ENCODE measurements at places on chromosomes 3 and 15.

- no peaks in the 10 kb centered on the region for H3K36me3 ChIP-seq
- no peaks in the 10 kb centered on the region for H3K4me1 ChIP-seq
- H3K27me3 ChIP-seq: no peaks in the 10 kb centered on the region
- DNase-seq: no peak
These were observed 7.5 kb downstream of the TMEM40 start for GRCh38 chr3:12751571-12751970.

GRCh38 chr3:53749448-53749847 lies 96.8 kb downstream of the CHDH start:
- no peak for DNase-seq
- peaks cover 16% of the 10 kb centered on the region for H3K4me1 ChIP-seq
- H3K27me3 ChIP-seq: no peaks in the 10 kb centered on the region
- no peak overlapping the region for H3K27ac ChIP-seq

GRCh38 chr3:12948371-12948770 lies 107.0 kb upstream of the RPL32 start:
- no peak overlapping the region for H3K4me3 ChIP-seq
- no peaks in the 10 kb centered on the region for H3K4me1 ChIP-seq
- H3K36me3 ChIP-seq: no peaks in the 10 kb centered on the region
- no peak for DNase-seq
- no peaks in the 10 kb centered on the region for H3K27me3 ChIP-seq

DNA sequence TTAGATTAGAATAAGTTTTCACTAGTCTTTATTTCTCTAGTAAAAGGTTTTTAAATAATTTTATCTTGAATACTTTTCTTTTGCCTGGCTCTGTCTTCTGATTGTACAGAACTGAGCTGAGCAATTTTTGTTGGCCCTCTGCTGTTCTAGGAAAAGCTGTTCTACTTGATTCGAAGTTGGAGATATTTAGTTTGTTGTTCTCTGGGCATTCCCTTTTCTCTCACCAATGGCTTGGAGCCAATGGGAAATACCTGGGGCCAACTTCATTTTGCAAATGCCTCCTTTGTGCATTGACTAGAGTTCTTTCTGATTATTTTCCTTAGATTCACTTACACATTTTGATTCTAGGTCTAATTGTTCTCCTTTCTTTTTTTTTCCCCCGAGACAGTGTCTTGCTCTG lies 16.5 kb downstream of the ABHD5 start:
- H3K36me3 ChIP-seq: peaks cover 8% of the 10 kb centered on the region
- H3K27ac ChIP-seq: no peak overlapping the region
- no peak for DNase-seq
- no peak overlapping the region for H3K4me3 ChIP-seq
- no peaks in the 10 kb centered on the region for H3K4me1 ChIP-seq
- no peaks in the 10 kb centered on the region for H3K27me3 ChIP-seq

DNA sequence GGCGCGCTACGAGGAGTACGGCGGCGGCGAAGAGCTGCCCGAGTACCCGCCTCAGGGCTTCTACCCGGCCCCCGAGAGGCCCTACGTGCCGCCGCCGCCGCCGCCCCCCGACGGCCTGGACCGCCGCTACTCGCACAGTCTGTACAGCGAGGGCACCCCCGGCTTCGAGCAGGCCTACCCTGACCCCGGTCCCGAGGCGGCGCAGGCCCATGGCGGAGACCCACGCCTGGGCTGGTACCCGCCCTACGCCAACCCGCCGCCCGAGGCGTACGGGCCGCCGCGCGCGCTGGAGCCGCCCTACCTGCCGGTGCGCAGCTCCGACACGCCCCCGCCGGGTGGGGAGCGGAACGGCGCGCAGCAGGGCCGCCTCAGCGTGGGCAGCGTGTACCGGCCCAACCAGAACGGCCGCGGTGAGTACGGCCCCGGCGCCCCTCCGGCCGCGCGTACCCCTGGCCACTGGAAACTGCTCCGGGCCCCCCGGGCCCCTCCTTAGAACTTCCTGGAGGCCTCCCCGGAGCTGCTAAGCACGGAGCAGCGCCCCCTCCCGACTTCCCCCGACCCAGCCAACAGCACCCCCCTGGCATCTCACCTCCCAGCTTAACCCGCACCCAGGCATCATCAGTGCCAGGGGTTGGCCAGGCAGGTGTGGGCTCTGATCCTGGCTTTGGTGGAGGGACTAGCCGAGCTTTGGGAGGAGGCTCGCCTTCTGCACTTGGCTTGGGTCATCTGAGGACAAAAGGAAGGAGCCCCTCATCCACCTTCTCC lies 1.4 kb downstream of the LOXL1 start:
- peak; percentile 80 for DNase-seq
- peak overlapping the region; percentile 60 for H3K4me3 ChIP-seq
- no peaks in the 10 kb centered on the region for H3K27me3 ChIP-seq
- H3K27ac ChIP-seq: no peak overlapping the region

DNA sequence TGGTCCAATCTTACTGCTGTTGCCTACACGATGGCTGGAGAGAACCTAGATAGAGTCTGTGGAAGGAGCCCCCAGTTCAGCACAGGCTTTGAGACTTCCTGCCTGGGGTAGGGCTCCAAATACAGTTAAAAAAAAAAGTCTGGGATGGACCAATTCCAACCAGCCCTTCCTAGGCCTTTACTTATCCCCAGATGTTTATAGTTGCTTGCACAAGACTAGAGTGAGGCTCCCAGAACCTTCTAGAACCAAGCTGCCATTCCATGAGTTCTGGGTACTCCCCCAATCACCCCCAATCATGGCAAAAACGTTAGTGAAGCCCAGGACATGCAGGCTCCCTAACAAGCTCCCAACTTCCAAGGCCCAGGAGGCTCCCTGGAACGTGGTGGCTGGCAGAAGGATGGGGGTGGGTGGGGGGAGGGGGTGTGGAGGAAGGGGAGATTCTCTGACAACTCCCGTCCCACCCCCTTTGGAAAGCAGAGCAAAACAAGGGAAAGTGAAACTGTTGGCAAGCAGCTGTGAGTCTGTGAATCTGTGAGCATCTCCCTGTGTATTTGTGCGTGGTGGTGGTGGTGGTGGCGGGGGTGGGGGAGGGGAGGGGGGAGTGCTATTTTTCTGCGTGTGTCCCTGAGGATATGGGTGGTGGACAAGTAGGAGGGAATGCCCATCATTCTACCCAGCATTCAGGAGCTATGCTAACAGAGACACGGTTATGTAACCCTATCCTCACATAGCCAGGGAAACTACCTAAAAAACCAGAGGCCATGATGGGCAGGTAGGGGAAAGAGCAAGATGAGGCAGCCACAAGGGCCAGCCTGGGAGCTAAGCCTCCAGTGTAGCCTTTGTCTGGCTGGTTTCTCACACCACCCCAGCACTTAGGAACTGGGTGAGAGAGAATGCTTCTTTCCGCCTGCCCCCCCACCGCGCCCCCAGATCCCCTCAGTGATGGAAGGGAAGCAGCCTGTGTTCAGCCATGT lies 2.0 kb downstream of the MST1R start:
- no peak overlapping the region for H3K27ac ChIP-seq
- H3K4me3 ChIP-seq: no peak overlapping the region
- peaks cover 2% of the 10 kb centered on the region for H3K4me1 ChIP-seq
- no peaks in the 10 kb centered on the region for H3K27me3 ChIP-seq
- no peak for DNase-seq

GRCh38 chr15:64000183-64000951 lies 45.9 kb downstream of the DAPK2 start:
- no peaks in the 10 kb centered on the region for H3K27me3 ChIP-seq

- DNase-seq: peak; percentile 50
- H3K4me3 ChIP-seq: no peak overlapping the region
- no peaks in the 10 kb centered on the region for H3K36me3 ChIP-seq
- no peaks in the 10 kb centered on the region for H3K4me1 ChIP-seq
These were observed 21.0 kb upstream of the HACD2 start for GRCh38 chr3:123605789-123606234.

GRCh38 chr3:23055733-23056376 lies 147.3 kb upstream of the UBE2E2 start:
- no peaks in the 10 kb centered on the region for H3K27me3 ChIP-seq
- no peaks in the 10 kb centered on the region for H3K4me1 ChIP-seq
- no peaks in the 10 kb centered on the region for H3K36me3 ChIP-seq
- no peak overlapping the region for H3K4me3 ChIP-seq
- no peak for DNase-seq
- no peak overlapping the region for H3K27ac ChIP-seq

DNA sequence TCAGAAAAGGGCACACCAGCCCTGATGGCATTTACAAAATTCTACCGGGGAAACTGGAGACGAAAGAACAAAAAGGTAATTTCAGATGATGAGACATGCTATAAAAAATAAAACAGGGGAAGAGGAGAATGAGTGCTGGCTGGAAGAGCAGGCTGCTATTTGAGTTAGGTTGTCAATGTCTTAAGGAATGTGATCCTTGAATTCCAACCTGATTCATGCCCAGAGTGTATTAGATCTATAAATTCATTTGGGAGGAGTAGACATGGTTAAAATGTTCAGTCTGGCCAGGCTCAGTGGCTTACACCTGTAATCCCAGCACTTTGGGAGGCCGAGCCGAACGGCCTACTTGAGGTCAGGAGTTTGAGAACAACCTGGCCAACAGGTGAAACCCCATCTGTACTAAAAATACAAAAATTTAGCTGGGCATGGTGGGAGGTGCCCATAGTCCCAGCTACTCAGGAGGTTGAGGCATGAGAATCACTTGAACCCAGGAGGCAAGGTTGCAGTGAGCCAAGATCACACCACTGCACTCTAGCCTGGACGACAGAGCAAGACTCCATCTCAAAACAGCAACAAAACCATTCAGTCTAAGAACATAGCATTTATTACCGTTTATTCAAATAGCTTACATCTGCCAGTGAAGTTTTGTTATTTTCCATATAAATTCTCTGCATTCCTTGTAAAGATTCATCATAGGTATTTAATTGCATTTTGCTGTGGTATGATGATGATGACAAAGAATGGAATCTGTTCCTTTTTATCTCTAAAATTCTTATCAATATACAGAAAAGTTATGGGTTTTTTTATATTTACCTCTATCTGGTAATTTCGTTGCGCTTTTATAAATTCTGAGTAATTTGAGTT lies 126.7 kb upstream of the NR2E3 start:
- H3K4me3 ChIP-seq: no peak overlapping the region
- H3K4me1 ChIP-seq: no peaks in the 10 kb centered on the region
- DNase-seq: no peak
- H3K36me3 ChIP-seq: no peaks in the 10 kb centered on the region

DNA sequence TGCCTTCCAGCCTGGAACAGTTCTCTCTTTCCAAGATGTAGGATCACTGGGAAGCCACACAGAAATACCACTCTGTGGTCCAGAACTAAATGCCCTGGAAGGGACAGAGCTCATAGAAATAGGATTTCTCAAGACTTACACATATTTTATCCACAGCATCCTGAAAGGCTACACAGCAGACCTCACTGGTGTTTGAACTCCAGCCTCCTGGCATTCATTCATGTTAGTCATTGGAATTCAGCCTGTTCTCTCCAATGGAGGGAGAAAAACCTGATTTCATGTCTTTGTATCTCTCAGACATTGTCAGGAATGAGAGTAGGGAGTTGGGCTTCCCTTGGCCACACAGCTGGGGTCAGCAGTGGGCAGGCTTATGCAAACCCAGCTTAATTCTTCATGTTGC lies 121.1 kb upstream of the PPP2R3A start:
- H3K27me3 ChIP-seq: no peaks in the 10 kb centered on the region
- no peak overlapping the region for H3K27ac ChIP-seq
- no peak for DNase-seq
- no peak overlapping the region for H3K4me3 ChIP-seq

GRCh38 chr15:43071451-43071850 lies 34.4 kb downstream of the UBR1 start:
- no peaks in the 10 kb centered on the region for H3K4me1 ChIP-seq
- H3K4me3 ChIP-seq: no peak overlapping the region
- H3K27ac ChIP-seq: no peak overlapping the region
- H3K27me3 ChIP-seq: no peaks in the 10 kb centered on the region
- no peak for DNase-seq

DNA sequence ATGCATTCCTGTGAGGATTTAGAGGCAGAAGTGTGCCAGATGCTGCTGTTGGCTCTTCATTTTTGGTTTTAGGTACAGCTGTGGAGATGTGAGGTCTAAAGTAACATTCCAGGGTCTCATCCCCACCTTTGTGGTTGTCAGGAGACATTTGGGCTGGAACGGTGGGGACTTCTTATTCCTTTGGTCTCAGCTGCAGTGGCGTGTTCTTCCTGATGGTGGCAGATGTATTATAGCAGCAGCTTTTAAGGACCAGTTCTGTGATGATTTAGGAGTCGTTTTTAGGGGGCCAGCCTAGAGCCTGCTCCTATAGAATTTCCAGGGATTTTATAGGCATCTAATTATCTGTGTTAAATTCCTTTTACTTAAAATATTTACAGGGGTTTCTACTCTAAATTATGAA lies 221.0 kb upstream of the EOMES start:
- H3K27me3 ChIP-seq: no peaks in the 10 kb centered on the region
- peak; percentile 64 for DNase-seq
- H3K4me1 ChIP-seq: peaks cover 6% of the 10 kb centered on the region
